ENCODE measurements at places on chromosomes 6 and 20.
A peak's percentile ranks its signal among the peaks of the same experiment; 100 is the strongest.

DNA sequence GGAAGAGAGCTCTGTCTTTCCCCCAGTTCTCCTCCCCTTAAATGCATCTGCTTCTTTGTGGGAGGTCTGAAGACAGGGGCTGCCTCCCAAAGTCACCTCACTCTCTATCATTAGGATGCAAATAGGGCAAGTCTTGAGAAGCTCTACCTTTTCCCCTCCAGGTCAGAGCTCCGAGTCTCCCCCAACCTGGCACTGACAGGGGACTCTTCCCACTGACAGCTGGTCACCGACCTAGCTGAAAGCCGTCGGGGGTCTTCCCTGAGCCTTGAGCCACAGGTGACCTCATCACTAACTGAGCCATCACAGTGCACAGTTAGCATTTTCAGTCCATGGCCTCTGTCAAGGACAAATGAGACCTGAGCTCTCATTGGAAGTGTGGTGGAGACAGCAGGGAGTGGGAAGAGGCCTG is 386.7 kb downstream of the HACE1 start:
- DNase-seq = no peak

DNA sequence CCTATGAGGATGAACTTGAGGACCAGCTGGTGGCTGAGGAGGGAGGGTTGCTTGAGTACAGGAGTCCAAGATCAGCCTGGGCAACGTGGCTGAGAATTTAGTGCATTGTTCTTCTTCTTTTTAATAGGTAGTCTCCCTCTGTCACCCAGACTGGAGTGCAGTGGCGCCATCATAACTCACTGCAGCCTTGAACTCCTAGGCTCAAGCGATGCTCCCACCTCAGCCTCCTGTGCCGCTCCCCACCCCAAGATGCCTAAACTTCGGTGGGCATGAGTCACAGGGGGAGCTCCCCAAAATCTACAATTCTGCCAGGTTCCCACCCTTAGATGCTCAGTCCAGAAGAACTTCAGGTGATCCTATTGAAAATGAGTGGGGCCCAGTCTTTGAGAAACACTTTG is 21.4 kb downstream of the FAM50B start:
- no peak for DNase-seq

DNA sequence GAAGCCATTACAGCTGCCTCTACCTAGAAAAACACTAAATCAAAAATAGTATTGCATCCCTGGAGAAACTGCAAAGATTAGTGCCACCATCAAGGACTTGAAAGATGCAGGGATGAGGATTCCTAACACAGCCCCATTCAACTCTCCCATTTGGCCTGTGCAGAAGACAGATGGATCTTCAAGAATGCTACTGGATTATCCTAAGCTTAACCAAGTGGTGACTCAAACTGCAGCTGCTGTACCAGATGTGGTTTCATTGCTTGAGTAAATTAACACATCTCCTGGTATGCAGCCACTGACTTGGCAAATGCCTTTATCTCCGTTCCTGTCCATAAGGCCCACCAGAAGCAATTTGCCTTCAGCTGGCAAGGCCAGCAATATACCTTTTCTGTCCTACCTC is 117.4 kb downstream of the TBC1D32 start:
- no peak for DNase-seq

DNA sequence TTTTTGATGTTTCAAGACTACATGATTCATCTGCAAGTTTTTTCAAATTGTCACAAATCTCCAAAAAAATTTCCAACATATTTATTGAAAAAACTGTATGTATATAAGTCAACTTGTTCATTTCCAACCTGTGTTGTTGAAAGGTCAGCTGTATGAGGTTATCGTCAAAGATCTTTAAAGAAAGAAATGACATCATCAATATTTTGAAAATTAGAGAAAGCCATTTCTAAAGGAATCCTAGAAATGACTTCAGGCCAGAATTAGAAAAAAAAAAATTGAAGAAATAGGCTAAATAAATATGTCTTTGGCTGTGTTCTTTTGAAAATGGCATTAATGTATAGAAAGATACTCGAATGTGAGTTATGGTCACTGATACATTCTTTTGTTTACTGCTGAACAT is 6.8 kb downstream of the RNF146 start:
- no peak for DNase-seq

DNA sequence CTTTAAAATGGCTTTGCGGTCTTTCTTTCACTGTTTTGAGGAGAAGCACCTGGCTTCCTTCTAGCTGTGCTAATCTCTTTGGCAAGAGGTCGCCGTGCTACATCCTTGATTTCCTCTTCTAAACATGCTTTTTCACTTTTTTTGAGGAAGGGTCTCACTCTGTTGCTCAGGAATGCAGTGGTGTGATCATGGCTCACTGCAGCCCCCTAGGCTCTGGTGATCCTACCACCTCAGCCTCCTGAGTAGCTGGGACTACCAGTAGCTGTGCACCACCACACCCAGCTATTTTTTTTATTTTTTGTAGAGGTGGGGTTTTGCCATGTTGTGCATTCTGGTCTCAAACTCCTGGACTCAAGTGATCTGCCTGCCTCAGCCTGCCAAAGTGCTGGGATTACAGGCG is 40.5 kb downstream of the RSPH3 start:
- no peak for DNase-seq

DNA sequence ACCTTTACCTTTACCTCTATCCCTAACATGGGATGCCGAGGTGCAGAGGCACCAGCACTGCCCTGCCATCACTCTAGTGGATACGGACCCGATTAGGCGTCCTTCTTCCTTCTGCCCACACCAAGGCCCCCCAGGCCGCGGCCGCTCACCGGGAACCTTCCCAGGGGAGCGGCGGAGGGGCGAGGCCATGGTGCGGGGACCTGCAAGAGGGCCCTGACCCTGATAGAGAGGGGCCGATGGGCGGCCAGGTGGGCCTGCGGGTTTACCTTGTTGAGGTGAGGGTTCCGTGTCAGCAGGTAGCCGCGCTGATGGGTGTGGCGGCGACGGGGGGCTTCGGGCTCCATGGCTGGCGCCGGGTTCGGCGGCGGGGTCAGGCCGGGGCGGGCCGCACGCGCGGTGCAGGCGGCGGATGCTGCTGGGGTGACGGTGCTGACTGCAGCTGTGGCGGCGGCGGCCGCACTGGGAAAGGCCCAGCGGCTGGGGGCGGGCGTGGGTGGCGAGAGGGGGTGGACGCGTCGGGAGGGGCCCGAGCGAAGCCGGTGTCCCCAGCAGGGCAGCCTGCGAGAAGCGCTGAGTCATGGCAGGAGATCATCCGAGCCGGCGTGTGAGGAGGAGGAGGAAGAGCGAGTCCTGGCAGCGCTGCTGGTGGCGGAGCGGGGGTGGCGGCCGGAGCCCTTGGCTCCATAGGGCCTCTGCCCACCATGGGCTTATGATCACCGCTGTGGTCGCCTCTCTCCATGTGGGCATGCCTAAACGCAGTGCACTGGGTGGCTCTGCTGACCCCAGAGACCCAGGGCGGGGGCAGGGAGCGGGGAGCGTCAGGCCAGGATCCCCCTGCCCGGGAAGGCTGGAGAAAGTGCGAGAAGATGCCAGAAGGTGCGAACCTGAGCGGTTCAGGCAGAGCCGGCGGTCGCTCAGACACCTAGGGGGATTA is at the start of gene ME1:
TSS of gene ME1 (minus strand) at position 441 of the 934 bp plus-strand sequence. CDS start at position 344, 97 bp downstream.
- DNase-seq = no peak

GRCh38 chr6:113464960-113465359 is 392.2 kb upstream of the MARCKS start:
- DNase-seq = no peak

- no peak for DNase-seq
These were observed 38.4 kb downstream of the INSM1 start for GRCh38 chr20:20406306-20406705.

GRCh38 chr6:31190488-31190887 is 20.0 kb upstream of the POU5F1 start:
- no peak for DNase-seq

DNA sequence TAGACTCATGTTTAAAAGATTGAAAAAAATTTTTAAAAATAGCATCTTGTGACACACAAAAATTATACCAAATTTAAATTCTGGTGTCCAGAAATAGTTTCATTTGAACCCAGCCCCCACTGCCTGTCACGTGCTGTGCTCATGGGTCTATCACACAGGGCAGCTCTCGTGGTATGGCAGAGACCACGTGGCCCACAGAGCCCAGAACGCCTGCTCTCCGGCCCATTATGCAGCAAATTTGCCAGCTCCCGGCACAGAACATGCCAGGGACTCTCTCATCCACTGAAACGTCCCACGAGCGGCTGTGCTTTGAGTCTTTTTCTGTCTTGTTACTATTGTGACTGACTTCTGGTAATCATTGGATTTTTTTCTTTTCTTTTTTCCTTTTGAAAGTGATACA is 224.3 kb downstream of the TTLL2 start:
- no peak for DNase-seq

GRCh38 chr20:10171864-10172751 is 46.5 kb upstream of the SNAP25 start:
- DNase-seq = no peak

DNA sequence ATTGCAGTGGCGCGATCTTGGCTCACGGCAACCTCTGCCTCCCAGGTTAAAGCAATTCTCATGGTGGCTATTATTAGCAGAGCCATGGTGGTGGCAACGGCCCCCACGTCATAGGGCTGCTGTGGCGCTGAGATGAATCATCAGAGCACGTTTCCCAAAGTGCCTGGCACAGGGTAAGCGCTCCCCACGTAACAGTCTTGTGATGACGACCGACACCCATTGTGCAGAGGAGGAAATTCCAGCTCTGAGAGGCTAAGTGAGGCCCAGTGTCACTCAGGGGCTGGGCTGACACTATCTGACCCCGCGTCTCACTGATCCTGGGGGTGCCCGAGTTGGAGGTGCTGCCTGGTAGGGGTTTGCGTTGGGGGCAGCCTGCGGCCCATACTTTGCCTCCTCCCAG is 16.2 kb downstream of the SUN5 start:
- DNase-seq = no peak

GRCh38 chr20:20076297-20077065 is 24.1 kb downstream of the CFAP61 start:
- DNase-seq = no peak

GRCh38 chr20:34872622-34873224 is at the start of gene GGT7:
GGT7 (minus strand) TSS chr20:34872856; CDS start chr20:34872815, 41 bp downstream.
- peak; percentile 78 for DNase-seq

DNA sequence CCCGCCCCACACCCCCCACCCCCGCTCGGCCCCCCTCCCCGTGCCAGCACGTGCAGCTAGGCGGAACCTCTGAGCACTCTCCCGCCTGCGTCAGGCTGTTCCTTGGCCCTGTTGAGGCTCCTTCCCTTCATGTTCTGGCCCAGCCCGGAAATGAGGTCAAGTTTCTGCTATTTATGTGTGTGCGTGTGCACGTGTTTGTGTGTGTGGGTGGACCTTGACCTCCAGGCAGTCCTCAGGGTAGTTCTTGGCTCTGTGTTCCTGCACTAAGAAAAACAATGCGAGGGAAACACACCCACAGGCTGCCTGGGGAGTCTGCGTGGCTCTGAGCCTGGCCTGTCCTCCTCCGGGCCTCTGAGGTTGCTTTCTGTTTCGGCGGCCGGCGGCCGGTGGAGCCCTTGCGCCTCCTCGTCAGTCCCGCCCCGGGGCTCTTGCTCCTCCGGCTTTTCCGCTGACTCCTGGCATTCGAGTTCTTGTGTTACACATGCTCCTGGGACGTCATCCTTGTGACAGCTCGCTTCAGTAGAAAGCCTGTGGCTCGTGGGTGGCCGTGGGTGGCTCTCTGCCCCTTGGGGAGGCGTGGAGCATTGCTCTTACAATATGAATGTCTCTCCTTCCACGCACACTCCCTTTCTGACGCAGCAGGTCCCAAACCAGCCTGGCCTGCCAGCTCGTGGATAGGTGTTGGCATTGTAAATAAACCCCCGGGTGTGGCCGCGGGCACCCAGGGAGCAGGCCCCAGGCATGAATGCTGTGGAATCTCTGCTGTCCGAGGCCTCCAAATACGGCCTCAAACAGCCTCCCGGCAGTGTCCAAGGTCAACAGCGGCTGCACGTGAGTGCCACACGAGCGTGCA is 10.0 kb downstream of the SLCO4A1 start:
- peak; percentile 24 for DNase-seq

- no peak for DNase-seq
These were observed 150.7 kb upstream of the GMDS start for GRCh38 chr6:2396042-2396657.

GRCh38 chr20:48380661-48381060 is 447.1 kb downstream of the PREX1 start:
- DNase-seq = no peak

GRCh38 chr20:36908603-36909002 is 32.7 kb downstream of the TLDC2 start:
- no peak for DNase-seq

DNA sequence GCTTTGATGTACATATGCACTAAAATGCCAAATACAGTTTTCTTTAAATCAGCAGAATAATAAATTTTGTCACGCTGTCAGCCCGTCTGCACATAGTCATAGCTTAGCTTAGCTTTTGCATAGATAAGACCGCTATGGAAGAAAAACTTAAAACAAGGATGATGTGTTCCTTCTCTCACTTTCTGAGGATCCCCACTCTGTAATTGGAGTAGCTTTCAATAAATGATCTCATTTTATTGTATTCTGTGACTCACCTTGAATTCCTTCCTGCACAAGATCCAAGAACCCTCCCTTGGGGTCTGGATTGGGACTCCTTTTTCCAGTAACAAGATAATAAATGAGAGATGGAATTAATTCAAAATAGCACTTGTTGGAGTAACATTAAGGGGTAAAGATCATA is 186.2 kb downstream of the CDH26 start:
- no peak for DNase-seq

DNA sequence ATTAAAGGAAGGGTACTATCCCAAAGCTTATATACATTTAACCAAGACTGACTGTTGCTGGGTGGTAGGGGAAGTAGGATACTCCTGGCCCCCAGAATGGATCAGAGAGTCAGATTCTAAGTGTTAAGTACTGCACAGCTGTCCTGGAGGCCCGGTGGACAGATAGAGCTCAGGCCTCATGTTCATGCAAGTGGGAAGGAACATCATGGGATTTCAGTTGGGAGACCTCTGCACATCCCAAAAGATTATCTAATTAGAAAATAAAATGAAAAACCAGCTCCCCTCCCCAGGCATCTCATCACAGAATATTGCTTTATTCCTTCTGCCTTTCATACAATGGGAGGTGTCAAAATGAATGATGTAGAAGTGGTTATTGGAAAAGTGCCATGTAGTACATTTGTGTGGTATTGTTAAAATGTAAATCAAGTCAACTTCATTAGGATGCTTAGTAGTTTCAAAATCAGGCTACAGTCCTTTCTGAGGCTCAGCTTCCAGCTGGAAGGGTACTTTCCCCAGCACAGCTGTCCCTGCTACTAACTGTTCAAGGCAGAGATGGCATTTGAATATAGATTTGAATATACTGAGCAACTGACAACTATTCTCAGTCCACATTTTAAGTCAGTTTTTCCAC is 82.9 kb downstream of the SLC35B3 start:
- no peak for DNase-seq

- no peak for DNase-seq
These were observed 54.8 kb upstream of the KCNG1 start for GRCh38 chr20:51077686-51078060.

- no peak for DNase-seq
These were observed 47.3 kb downstream of the DAAM2 start for GRCh38 chr6:39839445-39839844.

GRCh38 chr6:2073476-2073875 is 171.9 kb downstream of the GMDS start:
- DNase-seq = no peak

DNA sequence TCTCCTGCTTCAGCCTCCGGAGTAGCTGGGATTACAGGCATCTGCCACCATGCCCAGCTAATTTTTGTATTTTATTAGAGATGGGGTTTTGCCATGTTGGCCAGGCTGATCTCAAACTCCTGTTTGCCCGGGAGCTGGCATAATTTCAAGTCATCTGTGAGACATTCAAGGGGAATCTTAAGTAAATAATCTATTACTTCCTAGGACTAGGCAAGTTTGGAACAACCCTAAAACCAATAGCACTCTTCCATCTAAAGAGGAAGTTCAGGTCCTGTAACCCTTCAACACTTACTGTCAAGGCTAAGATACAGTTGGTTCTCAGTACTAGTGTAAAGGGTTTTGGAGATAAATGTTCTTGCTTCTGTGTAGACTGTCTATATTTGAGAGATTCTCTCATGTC is 267.8 kb upstream of the IRAK1BP1 start:
- DNase-seq = no peak

All from stimulated activated CD8-positive, alpha-beta memory T cell treated with anti-CD3 and anti-CD28 coated beads, Interleukin-4, amount 100 ng/mL, for 1 hour (primary cell).